ENCODE measurements at places on chromosomes 13 and 19.

- DNase-seq, result no peak
Observed at GRCh38 chr13:75782985-75783384, 146.9 kb downstream of the LMO7 start.

GRCh38 chr13:100824366-100824765 is 149.8 kb upstream of the TMTC4 start:
- DNase-seq, result no peak

DNA sequence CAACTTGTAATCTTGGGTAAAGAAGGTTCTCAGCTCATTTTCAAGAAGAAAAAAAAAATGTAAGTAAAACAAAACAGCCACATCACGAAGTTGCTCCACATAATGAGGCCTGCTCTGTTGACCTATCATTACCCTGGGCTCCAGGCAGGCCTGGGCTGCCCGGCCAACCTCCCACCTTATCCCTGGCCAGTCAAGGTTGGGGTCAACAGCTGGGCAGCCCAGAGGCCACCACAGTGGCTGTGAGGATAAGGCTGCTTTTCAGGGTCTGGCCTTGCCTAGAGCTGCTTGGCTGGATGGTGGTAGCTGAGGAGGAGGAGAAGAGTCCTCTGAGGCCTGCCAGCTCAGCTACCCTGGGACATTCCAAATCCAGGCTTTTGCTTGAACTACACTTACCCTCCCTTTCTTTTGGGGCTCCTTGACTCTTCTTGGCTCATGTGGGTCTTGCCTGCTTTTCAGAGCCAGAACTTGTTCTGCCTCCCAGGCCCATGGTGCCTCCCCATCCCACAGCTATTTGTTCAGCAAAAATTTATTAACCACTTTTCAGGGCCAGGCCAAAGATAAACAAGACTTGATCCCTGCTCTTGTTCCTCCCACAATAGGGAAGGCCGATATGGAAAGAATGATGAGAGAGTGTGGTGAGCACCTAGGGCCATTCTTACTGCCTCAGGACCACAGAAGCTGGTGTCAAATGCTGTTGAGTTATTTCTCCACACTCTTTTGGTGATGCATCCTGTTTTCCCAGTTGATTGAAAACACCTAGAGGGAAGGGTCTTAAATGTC is 101.6 kb downstream of the RGCC start:
- no peak for DNase-seq

- DNase-seq, result no peak
Observed at GRCh38 chr13:27053210-27053884, 118.3 kb downstream of the USP12 start.

GRCh38 chr19:8265872-8266271 is 42.3 kb downstream of the CD320 start:
- DNase-seq, result no peak

DNA sequence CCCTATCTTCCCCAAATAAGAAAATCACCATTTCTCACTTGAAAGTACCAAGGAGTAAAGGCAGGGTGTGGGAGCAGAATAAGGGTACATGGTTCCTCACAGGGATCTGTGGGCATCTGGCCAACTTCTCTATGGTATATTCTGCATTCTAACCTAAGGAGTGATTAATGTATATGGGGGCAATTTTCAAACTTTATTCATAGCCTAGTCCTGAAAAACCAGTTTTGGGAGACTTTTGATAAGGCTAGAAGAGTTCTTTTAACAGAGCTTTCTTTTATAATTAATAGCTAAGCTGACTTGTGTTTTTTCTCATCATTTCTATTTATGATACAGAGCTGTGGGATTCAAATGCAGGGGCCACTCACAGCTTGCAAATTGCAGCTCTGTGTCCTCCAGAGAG is 852 bp downstream of the SCEL start:
- no peak for DNase-seq

GRCh38 chr13:48505597-48506091 is 27.2 kb downstream of the RCBTB2 start:
- DNase-seq, result peak; percentile 99

- no peak for DNase-seq
Observed at GRCh38 chr19:10191347-10191746, 3.4 kb downstream of the DNMT1 start.

DNA sequence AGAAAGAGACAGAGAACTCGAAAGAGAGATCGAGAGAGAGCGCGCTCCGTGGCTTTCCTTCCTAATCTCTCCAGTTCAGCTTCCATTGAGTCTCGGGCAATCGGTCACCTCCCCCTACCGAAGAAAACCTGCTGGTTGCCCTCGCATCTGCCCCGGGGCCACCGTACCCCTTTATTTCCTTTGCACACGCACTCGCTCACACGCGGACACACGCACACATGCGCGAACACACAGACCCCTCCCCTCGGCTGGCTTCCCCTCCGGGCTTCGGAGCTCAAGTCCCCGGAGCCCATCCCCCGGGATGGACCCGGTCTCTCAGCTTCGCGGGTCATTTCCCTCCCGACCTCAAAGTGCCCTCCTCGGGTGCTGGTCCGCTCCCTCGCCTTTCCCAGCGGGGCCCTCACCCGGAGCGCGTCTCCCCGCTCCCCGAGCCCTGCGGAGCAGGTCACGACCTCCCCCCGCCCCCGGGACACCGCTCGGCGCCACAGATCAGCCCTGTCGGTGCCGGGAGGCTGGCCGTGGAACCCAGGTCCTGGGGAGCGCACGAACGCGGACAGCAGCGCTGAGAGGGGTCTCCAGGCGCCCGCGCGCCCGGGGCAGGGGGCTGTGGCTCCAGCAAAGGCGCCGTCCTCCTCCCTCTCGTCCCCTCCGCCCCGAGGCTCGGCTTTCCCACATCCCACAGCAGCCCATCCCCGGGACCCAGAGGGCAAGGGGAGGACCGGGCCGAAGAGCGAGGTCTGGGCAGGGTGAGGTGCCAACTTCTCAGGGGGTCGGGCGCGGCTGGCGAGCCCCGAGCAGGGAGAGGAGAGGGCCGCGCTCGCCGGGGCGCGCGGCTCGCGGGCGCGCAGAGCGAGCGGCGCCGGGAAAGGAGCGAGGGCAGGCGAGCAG is 1.8 kb downstream of the DACH1 start:
- DNase-seq, result no peak

DNA sequence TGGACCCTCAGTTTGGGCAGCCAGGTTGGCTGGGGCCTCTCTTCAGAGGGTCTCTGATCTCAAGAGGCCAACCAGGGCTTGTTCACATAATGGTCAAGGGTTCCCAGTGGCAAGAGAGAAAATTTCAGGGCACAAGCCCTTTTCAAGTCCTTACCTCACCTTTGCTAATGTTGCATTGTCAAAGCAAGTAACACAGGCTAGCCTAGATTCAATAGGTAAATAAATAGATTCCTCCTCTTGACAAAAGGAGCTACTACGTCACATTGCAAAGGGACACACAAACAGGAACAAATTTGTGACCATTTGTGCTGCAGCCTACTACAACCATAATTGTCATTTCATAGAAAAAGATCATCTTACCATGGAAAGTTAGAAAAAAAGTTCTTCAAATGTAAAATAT is 33.9 kb upstream of the FRY start:
- no peak for DNase-seq

DNA sequence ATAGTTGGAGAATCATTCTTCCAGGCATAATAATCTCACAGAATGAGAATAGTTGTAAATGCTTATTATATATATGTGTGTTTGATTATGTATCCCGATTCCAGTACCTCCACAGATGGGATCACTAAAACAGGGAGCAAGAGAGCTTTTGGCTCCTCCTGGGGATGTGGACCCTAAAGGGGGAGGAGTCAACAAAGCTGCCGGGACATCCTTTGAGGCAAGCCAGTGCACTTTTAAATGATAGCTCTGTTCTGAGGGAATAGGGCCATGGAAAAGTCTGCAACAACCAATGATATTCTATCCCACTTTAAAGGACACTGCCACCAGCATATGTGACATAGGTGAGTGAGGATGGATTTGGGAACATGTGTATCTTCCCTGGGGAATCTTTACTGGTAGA is 40.8 kb downstream of the SLITRK5 start:
- no peak for DNase-seq

- DNase-seq, result no peak
Observed at GRCh38 chr19:51282335-51282734, 29.1 kb upstream of the IGLON5 start.

GRCh38 chr19:16027528-16027927 is 48.8 kb upstream of the TPM4 start:
- DNase-seq, result no peak

GRCh38 chr19:2123682-2124387 is 27.1 kb downstream of the IZUMO4 start:
- no peak for DNase-seq

All from Jurkat, Clone E6-1 (cell line).